ENCODE measurements at places on chromosomes 7 and 10.

DNA sequence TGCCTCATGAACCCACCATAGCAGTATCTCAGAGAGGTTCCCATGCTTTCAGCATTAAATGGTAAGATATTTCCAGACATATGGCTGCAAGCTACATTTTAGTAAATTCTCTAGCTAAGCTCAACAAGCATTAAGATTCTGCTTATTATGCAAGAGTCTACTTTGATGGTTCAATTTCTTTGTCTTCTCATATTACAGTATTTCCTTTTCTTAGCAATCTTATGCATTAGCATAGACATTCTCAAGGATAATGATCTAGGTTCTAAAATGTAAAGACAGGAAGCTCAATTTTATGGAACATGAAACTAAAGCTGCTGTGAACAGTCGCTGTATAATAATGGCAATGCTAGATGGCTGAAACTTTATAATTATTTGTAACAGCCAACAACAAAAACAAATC is 39.2 kb downstream of the MEOX2 start:
- no peak for DNase-seq

DNA sequence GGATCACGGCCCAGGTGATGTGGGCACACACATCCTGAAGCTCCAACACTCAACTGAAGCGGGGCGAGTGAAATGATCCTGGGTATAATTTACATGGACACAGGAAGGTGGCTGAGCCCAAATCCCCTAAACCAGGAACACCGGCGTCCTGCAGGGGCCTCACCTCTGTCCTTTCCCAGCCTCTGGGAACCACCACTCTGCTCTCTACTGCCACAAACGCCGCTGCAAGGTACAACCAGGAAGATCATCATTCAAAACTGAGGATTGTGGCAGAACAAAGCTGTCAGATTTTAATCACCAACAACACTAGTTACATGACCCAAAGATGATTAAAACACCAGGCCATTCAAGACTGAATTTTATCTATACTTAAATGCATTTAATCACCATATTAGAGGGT is 104.0 kb downstream of the DIP2C start:
- no peak for DNase-seq

GRCh38 chr10:49679480-49679893 is at the start of gene C10orf53:
C10orf53 (plus strand) TSS chr10:49679651; CDS start chr10:49679698, 47 bp downstream.
- peak; percentile 24 for DNase-seq

GRCh38 chr7:131692131-131692960 is 135.9 kb upstream of the PODXL start:
- peak; percentile 75 for DNase-seq

GRCh38 chr10:14648946-14649345 is 125.8 kb downstream of the FAM107B start:
- DNase-seq, result no peak

DNA sequence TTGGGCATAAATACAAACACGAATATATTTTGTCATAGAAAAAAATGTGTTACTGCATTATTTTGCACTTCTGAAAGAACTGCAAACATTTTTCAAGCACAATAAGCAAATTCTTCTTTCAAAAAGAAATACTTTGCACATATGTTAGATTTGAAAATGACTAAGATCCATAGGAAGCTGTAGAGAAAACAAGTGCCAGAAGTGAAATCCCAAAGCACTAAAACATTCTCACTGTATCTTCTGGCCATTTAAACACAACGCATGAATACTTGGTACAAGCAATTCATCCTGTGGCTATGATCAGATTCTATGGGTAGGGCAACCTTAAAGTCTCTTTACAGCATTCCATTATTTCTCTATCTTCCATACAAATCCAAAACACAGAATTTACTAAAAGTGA is 225.4 kb upstream of the IMMP2L start:
- no peak for DNase-seq

All from activated CD4-positive, alpha-beta T cell treated with anti-CD3 and anti-CD28 coated beads, Interleukin-2, amount 50 U/mL, for 48 hours (primary cell).